ENCODE measurements at places on chromosomes 13 and 19. TPM values are rescaled to one million over a fixed set of nuclear protein-coding genes. Genes with fewer than 3 reads are reported as not detected.

The CNN1 gene
- 10.8 TPM for total RNA-seq

The SMIM44 gene
- total RNA-seq, result not detected

The DENND1C gene
- 0.69 TPM for total RNA-seq

The ZNF805 gene
- total RNA-seq, result 27.9 TPM

The RNF17 gene
- total RNA-seq, result not detected

The CLEC17A gene
- 0.10 TPM for total RNA-seq

GRCh38 chr19:14544047-14544446 is 14.7 kb downstream of the TECR start:
- no peak for DNase-seq

- DNase-seq, result no peak
Measured at GRCh38 chr19:18488838-18489626, 32.8 kb downstream of the ELL start.

DNA sequence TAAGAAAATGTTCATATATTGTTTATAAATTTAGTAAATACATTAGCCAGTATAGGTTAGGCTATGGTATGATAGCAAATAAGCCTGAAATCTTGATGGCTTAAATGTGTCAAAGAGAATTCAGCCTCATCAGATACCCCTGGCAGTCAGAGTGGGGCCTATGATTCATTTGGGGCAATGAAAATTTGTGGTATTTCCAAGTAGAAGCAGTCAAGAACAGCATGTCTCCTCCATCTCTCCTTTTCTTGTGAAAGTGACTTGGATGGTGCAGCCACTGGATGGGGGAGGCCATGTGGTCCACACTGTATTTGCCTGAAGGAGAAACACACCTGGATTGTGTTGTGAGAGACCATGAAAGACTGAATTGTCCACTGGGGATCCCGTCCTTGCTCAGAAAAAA is 82.7 kb downstream of the DLEU7 start:
- DNase-seq, result no peak

DNA sequence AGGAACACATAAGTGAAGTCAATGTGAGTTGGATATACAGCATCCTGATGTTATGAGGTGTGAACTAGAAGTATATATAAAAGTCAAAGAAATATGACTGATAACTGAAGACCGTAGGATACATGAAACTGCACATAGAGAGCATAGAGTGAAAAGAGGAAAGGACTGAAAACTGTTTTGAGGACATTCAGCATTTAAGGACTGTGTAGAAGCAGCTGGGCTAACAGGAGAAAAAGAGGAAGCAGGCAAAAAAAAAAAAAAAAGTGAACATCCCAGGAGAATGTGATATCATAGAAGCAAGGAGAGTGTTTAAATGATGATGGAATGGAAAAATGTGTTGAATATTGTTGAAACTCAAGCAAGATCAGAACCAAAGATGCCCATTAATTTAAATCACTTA is 363.5 kb downstream of the PCDH20 start:
- no peak for DNase-seq
